ENCODE measurements at places on chromosomes 11 and 22.
A peak's percentile ranks its signal among the peaks of the same experiment; 100 is the strongest.

- DNase-seq = no peak
These were observed 49.5 kb upstream of the RRM1 start for GRCh38 chr11:4044976-4045646.

DNA sequence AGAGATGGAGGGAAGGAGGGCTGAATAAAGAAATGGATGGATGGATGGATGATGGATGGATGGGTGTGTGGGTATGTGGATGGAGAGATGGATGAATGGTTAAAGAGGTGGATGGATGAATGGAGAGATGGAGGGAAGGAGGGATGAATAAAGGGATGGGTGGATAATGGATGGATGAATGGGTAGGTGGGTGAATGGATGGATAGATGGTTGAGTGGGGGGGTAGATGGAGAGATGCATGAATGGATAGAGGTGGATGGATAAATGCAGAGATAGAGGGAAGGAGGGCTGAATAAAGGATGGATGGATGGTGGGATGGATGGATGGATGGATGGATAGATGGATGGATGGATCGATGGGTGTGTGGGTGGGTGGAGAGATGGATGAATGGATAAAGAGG, 71.6 kb downstream of the CDKN1C start:
- no peak for DNase-seq

DNA sequence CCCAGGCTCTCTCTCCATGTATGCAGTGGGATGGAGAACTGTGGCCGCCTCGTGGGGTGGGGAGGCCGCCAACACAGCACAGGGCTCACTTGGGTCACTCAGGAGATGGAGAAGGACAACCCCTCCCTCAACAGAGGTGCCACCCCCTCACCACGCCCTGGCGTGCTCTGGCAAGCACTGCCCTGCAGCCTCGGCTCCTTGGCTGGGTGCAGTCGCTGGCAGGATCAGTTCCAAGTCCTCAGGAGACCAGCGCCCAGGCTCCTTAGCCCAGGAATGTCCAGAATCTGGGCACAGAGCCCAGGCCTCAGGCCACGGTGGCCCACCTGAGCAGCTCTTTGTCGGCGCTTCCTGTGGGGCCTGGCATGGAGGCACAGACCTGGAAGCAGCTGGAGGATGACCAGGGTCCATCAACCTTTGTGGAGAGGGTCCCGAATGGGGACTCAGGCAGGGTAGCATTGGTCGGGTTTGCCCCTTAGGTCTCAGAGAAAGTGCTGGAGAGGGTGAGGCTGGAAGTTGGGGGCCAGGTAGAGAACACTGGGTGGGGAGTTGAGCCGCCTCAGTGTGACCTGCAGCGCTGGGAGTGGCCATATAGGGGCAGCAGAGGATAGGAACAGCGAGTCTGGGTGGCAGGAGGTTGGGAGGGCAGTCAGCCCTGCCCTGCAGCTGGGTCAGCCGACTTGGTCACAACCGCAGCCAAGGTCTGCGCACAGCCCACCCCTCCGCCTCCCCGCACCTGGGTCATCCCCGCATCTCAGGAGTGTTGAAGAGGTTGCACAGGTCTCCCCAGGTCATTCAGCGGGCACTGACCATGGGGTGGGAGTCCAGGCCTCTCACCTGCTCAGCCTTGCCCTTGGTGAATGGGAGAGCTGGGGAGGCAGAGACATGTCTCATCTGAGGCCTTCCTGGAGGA, 8.2 kb downstream of the SUSD2 start:
- DNase-seq = peak; percentile 56

GRCh38 chr11:127066401-127067090, 66.0 kb upstream of the KIRREL3 start:
- peak; percentile 57 for DNase-seq

DNA sequence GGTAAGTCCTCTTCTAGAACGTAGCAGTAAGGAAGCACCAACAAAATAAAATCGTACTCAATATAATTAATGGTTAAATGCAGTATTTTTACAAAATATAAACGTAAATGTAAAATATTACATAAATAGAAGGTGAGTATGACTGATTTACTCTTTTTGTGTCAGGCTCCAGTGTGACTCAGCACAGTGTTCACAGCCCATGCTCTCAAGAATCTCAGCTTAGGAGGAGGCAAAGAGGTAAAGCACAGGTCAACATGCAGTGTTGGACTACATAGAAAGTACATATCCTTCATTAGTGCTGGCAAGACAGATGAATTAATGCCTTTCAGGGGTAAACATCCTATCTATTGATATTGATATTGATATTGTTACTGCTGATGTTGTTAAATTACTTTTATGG, 2050.6 kb upstream of the RAG2 start:
- no peak for DNase-seq

GRCh38 chr11:92399705-92400104, 175.1 kb downstream of the FAT3 start:
- DNase-seq = no peak

Measured in Caki2 (cell line).